ENCODE measurements at places on chromosomes 3 and 15.

- peak; percentile 22 for DNase-seq
These were observed 51.9 kb upstream of the CDIN1 start for GRCh38 chr15:36527235-36528162.

GRCh38 chr15:58793862-58794261 is 22.8 kb downstream of the MINDY2 start:
- no peak for DNase-seq

- DNase-seq, result no peak
These were observed 19.4 kb downstream of the CDV3 start for GRCh38 chr3:133592843-133593242.

DNA sequence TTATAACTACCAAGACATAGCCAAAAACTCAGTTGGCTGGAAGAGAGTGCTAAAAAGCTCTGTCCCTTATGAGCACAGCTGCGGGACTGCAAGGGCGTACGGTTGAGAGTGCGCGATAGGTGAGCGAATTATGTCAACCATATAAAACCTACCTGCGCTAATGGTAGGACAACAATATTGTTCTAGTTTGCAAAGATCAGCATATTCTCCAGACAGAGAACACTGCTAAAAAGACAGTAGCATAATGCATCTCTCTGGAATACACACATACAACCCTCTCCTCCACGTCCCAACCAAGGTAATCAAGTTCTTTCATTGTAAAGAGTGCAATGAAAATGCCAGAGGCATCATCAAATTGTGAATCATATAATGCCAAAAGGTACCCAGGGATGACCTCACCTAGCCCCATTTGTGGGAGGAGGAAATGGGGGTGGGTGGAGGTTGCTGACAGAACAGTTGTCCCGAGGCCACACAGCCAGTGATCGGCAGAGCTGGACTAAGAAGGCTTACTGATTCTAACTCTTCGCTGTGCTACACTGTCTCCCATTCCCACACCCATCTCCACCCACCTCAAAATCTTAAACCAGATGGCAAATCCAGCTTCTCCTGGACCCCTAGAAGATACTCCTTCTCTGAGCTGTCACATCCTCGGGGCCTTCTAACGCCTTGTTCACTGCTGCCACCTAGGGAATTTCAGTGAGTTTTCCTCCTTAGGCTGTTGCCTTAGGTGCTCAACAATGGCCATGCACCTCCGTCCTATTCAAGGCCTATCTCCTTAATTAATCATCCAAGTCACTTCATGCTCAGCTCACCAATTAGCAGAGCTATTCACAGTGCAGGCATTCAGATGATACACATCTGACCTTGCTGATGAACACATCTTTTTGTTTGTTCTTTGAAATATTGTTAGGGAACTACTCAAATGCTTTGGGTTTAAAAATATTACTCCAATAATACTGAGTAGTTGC is 60.7 kb downstream of the RPL22L1 start:
- peak; percentile 11 for DNase-seq

- DNase-seq, result peak; percentile 65
These were observed 136.5 kb downstream of the ZNF609 start for GRCh38 chr15:64596701-64597476.

- DNase-seq, result no peak
These were observed 354.4 kb downstream of the TUSC7 start for GRCh38 chr3:117063930-117064329.

DNA sequence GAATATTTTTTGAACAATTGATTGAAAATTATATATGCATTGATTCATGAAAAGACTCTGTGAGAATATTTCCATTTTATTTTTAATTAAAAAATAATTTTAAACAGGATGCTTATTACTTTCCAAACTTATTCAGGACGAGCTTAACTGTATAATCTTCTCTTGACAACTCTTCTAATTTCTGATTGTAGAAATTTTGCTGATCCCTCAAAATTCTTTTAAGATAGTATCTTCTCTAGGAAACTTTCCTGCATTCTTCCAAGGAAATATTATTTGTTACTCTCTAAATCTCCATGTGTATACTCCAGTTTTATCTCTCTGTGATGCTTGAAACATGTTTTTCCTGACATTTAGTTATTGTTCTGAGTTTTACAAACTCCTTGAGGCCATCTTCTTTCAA is 197.2 kb downstream of the BCHE start:
- no peak for DNase-seq

- no peak for DNase-seq
These were observed 62.3 kb downstream of the CHSY1 start for GRCh38 chr15:101189409-101190091.

Data from NCI-H446 (cell line).